HAP-1 (cell line): ENCODE measurements at places on chromosomes 6 and 20.

GRCh38 chr6:72040111-72040510 is 153.8 kb downstream of the RIMS1 start:
- DNase-seq: no peak

DNA sequence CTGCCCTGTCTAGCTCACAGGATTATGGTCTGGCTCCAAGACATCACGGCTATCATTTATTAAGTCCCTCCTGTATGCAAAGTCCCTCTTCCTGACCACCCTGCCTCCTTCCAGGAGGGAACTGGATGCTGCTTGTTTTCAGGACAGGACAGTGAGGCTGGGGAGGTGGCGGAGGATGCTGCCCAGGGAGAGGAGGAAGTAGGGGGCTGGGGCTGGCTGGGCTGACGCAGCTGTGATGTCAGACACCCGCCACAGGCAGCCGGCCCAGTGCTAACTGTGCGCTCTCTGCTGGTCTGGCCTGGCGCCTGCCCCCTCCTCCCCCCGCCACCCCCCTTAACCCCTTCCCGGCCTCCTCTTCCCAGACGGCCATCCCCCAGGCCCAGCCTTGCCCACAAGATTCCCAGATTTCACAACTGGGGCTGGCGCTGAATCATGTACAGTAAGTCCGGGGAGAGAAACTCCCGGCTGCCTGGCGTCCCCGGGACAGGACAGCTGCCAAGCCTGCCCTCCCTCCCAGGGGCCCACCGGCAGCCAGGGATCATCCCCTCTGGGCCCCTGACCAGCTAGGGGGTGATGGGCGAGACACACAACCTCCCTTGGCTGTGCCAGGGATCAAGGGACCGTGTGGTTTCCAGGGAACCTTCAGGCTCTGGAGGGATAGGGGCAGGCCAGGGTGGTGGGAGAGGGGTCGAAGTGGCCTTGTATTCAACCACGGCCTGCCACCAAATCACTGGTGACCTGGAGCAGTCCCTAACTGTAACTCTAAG is 118.1 kb downstream of the CEBPB start:
- DNase-seq: no peak

- no peak for DNase-seq
Measured at GRCh38 chr6:166925141-166925996, 31.0 kb downstream of the RNASET2 start.

DNA sequence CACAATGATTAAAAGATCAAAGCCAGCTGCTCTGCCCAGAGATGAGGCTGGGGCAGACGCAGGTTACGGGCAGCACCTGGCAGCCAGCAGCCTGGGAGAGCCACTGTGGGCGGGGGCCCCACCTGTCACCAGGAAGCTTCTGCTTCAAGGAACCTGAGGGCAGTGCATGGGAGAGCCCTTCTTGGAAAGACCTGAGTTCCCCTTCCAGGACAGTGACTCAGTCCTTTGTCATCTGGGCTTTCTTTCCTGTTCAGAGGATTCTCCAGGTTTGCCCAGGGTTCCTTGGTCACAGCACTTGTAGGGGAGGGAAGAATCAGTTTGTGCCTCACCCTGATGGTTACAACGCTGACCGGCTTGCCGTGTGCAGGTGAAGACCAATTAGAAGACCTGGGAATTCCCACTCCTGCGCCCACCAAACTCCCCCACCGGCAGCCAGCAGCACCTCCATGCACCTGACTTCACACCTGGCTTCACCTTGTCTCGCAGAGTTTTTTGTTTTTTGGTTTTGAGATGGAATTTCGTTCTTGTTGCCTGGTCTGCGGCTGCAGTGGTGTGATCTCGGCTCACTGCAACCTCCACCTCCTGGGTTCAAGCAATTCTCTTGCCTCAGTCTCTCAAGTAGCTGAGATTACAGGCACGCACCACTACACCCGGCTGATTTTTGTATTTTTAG is 2.0 kb downstream of the ZBP1 start:
- no peak for DNase-seq

- no peak for DNase-seq
Measured at GRCh38 chr20:48584391-48585060, 243.3 kb downstream of the PREX1 start.
